NCI-H187 treated with DMSO at 0.1 percent for 48 hours (cell line): ENCODE measurements at places on chromosomes 3 and 15.
A peak's percentile ranks its signal among the peaks of the same experiment; 100 is the strongest.

- DNase-seq: no peak
These were observed 5.6 kb downstream of the GALNT15 start for GRCh38 chr3:16179771-16180736.

DNA sequence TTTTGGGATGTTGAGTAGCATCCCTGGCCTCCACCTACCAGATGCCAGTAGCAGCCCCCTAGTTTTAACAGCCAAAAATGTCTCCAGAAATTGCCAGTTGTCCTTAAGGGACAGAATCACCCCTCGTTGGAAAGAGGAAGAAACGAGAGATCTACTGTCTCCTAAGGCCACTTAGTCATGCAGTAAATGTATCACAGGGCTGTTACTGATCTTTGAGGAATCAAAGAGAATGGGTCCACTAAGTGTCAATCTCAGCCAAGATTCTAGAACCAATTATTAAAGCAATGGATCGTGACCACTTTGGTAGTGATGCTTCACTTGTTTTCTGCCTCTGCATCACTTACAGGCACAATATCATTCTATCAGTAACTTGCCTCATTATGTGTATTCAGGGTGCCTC lies 26.4 kb downstream of the POLG start:
- no peak for DNase-seq

- DNase-seq: peak; percentile 70
These were observed 748.5 kb downstream of the ROBO1 start for GRCh38 chr3:79019137-79019923.

DNA sequence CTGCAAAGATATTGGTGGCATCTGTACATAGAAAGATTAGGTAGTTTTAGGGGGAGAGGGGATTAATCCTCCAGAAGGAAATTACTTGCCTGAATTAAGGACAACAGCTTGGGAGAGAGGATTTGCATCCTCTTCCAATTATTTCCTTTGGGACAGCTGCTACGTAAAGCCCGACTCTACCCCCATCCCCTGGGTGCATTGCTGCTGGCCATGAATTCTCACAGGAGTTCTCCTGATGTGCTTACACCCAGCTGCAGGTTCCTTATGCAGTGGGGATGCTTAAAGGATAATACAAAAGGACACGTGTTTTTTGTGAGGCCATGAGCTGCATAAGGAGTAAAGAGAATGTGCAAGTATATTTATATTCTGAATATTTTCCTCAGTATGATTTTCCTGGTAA lies 132.3 kb downstream of the VPS8 start:
- DNase-seq: no peak

GRCh38 chr3:119294696-119295671 lies 801 bp downstream of the ARHGAP31 start:
- DNase-seq: no peak

GRCh38 chr15:51335538-51336410 lies 2.6 kb downstream of the CYP19A1 start:
- DNase-seq: no peak

DNA sequence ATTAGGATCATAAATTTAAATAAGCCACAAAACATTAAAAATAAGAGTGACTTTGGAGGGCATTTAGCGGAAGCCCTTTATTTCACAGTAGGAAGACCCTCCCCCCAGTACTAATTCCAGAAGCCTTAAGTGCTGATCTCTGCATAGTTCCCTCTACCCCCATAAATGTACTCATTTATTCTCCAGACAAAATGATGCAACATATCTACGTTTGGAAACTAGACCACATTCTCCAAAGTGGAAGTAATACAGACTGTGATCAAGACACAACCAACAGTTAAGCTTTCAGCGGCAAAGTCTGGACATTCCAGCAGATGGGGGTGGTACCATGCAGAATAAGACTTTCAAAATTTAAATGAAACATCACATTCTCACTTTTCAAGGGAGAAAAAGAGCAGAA lies 44.8 kb upstream of the RPS17 start:
- DNase-seq: no peak

GRCh38 chr15:100049483-100049882 lies 292.3 kb downstream of the ADAMTS17 start:
- no peak for DNase-seq

DNA sequence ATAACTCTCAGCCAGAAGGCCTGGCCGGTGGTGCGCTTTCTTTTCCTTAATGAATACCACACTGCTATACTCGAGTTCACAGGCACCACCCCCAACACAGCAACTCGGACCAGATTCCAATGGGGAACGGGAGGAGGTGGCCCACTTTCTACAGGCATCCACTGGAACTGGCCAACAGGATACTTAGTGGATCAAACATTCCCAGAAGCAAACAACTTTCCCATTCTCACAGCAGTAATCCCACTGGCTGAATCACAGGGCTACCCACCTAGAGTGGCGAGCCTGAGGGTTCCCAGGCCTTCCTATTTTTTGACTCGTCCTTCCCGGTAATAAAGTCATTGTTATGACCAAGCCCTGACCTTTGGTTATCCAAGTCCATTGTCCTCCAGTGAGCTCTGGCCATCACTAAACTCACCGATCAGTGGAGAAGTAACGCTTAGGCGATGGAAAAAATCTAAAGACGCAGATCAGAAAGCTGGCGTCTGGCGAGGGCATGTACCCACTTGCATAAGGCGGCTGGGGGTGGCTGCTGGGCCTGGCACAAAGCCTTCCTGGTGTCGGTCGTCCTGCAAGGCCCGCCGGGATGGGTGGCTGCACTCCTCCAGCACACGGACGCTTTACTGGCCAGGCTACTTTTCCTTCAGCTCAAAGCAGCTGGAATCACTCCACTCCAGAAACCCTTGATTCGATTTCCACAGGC lies 1.2 kb downstream of the EOGT start:
- no peak for DNase-seq

DNA sequence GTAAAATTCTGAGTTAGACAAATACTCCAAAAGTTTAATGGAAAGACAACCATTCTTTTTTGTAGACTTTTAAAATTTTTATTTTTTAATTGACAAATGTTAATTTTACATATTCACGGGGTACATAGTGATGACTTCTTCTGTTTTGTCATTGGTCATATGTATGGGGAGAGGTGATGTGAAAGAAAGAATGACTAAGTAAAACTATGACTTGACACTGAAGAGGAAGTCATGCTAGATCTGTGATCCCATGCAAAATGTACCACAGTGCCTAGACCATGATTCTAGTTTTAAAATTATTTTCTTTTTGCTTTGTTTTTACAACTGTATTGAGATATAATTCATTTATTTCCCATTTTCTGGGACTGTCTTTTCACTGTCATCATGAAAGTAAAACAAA lies 281.6 kb downstream of the MBNL1 start:
- DNase-seq: no peak

DNA sequence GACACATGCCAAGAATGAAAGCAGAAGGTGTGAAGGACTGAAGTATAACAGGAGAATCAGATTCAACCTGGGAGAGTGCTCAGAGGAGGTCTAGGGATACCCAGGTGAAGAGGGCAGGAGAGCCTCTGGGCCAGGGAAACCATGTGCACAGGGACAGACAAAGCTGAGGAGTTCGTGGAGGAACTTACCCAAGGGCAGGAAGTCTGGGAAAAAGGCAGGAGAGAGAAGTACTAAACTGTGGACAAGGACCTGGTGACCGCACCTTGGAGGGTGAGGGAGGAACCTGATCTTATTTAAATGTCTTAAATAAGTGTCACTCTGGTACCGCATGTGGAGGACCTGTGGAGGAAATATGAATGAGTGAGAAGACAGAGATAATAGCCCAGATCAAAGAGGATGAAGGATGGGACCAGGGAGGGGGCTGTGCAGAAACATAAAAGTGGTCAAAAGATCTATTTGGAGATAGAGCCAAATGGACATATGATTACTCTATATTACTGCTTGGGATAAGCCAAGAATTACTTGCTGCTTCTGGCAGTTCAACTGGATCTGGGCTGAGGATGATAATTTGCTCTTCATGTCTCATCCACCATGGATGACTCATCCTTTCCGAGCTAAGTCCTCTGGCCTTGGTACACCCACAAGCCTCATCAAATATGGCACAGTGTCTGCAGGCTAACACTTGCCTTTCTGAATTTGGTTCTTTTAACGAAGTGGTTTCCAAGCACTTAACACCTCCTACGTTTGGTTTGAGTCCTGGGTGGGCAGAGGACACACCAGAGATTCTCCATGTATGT lies 116.9 kb upstream of the NMNAT3 start:
- no peak for DNase-seq

DNA sequence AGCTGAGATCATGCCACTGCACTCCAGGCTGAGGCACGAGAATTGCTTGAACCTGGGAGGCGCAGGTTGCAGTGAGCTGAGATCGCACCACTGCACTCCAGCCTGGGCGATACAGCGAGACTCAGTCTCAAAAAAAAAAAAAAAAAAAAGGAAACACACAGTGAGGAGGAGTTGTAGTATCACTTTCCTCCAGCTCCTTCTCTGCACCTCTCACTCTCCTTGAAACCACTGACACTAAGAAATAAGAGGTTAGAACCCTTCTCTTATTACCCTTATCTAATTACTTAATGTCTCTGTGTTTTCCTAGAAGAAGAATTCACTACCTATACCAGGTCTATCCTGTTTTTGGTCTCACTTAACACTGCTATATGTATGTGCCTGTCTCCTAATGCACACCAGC lies 31.7 kb downstream of the RAB27A start:
- DNase-seq: no peak

- no peak for DNase-seq
These were observed 391.5 kb upstream of the CCDC54 start for GRCh38 chr3:106985721-106986120.

- DNase-seq: no peak
These were observed 512.6 kb upstream of the NAALADL2 start for GRCh38 chr3:174346571-174346970.

DNA sequence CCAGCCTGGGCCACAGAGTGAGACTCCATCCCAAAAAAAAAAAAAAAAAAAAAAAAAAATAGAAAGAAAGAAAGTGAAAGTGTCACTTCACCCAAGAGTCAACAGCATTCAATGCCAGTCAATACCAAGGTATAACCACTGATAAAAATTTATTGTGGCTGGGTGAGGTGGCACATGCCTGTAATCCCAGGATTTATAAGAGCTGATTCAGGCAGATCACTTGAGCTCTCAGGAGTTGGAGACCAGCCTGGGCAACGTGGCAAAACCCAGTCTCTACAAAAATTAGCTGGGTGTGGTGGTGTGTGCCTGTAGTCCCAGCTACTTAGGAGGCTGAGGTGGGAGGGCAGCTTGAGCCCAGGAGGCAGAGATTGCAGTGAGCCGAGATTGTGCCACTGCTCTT lies 46.5 kb upstream of the PIK3CB start:
- DNase-seq: no peak

DNA sequence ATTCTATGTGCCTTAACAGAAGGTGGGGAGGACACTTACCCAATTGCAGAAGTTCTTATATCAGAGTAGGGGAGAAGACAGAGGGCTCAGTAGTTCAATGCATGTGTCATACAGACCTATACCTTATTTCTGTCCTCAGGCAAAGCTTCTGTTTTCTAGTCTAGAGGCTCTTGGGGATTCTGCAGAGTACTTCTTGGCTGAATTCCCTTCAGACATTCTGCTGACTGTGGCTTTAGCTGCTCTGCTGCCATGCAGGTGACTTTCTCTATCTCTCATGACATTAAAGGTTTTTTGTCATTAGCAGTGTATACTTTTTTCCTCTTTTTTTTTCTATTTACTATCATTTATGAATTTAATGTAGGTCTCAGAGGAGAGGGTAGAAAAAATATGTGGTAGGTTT lies 172.8 kb upstream of the PLSCR5 start:
- no peak for DNase-seq

DNA sequence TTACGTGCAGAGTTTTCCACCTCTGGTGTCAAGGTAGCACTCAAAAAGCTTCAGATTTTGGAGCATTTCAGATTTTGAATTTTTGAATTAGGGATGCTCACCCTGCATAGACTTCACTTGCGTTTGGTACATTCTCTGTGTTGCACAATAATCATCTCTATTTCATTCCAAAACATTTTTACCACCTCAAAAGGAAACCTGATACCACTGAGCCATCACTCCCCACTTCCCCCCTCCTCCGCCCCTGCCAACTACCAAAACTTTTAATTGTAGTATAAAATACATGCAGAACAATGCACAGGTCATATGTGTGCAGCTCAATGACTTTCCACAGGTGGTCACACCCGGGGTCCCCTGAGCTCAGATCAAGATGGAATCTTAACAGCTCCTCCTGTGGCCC lies 208.8 kb downstream of the SV2B start:
- DNase-seq: no peak

DNA sequence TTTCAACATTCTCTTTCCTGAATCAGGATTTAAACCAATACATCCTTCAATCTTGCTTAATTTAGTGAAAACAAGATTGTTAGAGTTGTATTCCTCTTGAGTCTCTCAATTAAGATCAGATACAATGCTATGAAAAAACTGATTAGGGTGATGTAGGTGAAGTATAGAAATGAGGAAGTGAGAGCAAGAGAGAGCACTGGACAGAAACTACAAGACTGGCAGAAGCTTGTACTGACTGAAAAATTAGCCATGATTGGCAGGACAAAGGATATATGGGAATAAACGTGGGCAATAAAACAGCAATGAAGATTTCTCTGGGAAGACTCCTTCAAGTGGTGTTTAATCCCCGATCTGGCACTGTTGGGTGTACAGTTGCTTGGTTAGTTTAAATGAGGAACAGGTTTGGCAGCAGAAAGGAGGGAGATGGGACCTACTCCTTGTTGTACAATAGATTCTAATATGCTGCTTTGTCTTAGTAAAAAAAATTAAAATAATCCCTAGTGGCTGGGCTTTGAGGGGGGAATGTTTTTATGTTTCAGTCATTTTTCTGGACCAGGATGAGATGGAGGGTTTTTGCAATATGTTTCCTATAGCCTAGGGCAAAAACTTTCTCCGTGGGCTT lies 252.7 kb downstream of the SLC9A9 start:
- no peak for DNase-seq

- no peak for DNase-seq
These were observed 50.2 kb downstream of the VGLL4 start for GRCh38 chr3:11593318-11594034.

- DNase-seq: no peak
These were observed 24.8 kb downstream of the TYRO3 start for GRCh38 chr15:41583795-41584194.

GRCh38 chr3:48938156-48938555 lies 19.5 kb downstream of the ARIH2 start:
- DNase-seq: no peak
